Stimulated activated CD8-positive, alpha-beta memory T cell treated with anti-CD3 and anti-CD28 coated beads, Interleukin-4, amount 100 ng/mL, for 1 hour (primary cell): ENCODE measurements at places on chromosomes 2 and 18.

- DNase-seq: no peak
Observed at GRCh38 chr2:19651466-19651865, 250.3 kb downstream of the TTC32 start.

GRCh38 chr2:176747506-176747905 lies 465.1 kb upstream of the HNRNPA3 start:
- DNase-seq: no peak

GRCh38 chr2:10120877-10121574 lies 1.5 kb upstream of the RRM2 start:
- no peak for DNase-seq

GRCh38 chr2:177187631-177188312 lies 24.8 kb upstream of the HNRNPA3 start:
- DNase-seq: no peak

DNA sequence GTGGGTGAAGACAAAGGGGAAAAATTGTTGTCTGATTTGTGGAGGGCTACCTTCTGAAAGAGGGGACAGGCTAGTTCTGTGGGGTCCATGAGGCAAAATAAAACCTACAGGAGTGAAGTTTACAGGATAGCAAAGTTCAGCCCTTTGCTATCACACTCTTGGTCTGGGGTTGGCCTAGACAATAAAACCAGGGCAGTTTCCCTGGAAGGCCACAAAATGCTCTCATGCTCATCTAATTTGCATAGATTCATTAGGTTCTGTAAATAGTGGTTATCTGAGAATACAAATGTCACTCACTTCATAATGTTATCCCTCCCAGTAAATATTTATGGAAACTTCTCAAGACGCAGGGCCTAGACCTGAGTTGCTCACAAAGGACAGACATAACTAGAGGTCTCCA lies 63.6 kb downstream of the INSIG2 start:
- no peak for DNase-seq

DNA sequence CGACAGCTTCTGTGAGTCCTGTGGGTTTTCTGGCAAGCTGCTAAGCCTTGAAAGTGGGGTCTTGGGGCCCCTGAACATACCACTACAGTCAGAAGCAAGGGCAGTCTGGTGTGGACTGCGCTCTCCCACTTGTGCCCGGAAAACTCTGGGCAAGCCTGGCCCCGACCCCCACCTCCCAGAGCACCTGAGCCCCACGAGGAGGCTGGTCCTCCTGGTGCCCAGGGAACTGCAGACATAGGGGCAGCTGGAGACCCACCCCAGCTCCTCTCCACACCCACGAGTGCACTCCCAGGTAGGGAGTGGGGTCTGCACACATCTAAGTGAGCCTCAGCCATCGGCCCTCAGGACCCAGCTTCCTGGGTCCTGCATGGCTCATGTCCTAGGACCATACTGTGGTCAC lies 16.2 kb upstream of the GPC1 start:
- DNase-seq: no peak

- no peak for DNase-seq
Observed at GRCh38 chr2:240226672-240227537, 86.4 kb upstream of the OTOS start.

DNA sequence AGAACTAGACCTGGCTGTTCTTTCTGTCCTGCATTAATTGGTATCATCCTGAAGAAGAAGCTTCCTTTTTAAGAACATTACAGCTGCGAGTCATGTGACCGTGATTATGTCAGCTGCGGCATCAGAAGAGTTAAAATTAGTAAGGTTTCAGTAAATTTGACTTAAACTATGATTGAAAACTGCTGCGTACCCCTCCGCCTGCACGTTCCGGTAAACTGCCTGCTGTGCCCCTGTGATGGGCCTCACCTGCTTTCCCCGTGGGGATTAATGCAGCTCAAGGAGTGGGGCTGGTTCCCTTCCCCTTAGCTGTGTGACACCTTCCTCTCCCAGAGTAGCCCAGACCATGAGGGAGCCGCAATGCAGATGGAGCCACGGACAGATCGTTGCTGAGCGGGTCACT lies 36.1 kb upstream of the MYO3B start:
- no peak for DNase-seq

DNA sequence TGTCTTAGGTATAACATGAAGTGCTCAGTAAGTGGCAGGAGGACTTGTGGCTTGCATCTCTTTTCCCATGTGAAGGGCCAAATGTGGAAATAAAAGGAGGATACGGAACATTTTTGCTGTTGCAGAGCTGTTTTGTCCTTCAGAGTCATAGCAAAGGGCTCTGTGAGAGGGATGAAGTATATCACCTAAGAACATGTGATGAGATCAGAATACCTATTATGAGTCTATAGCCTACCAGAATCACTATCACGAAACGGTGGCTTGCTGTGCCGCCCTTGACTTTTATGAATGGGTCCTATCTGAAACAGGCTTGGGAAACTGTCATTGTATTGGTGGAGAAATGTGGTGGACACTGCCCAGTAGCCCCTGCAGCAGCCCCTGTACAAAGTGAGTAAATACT lies 67.0 kb upstream of the ITGB6 start:
- no peak for DNase-seq

- DNase-seq: no peak
Observed at GRCh38 chr18:13566941-13567746, 159.2 kb downstream of the FAM210A start.

DNA sequence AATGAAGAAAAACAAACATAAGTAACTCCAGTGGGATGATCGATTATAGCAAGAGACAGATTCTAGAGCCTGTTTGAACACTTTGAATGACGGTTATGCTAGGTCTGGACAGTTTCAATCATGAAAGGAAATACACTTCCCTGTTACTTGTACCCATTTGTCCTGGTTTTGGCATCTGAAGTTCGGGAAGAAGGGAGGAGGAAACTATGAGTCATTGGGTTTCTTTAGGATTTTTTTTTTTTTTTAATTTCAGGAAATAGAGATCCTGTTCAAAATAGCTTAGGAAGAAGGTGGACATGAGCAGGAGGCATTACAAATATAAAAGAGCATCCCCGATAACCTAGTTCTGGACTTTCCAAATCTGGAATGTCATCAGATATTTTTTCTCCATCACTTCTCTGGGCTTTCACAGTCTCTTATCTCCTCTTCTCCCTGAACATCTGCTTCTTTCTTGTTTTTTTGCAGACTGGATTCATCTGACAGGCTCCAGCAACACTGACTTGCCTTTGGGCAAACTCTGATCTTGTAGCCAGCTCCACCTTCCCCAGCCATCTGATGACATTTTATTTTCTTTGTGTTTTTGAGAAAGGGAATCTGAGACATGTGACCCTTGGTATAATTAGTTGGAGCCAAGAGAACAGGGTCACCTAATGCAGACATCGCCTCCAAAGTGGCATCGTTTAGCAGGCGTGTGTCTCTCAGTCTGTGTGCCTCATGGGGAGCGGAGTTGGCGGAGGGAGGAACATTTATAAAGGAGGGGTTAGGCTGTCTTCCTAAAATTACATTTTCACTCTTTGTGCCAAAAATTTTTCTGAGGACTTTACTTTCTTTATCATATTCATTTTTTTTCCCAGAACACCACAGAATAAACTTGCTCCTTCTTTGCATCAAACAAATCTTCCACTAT lies 195.3 kb upstream of the EPHA4 start:
- DNase-seq: no peak

- DNase-seq: no peak
Observed at GRCh38 chr2:117058366-117058765, 756.1 kb upstream of the DDX18 start.

GRCh38 chr18:62179213-62179612 lies 7.6 kb downstream of the PIGN start:
- DNase-seq: no peak

DNA sequence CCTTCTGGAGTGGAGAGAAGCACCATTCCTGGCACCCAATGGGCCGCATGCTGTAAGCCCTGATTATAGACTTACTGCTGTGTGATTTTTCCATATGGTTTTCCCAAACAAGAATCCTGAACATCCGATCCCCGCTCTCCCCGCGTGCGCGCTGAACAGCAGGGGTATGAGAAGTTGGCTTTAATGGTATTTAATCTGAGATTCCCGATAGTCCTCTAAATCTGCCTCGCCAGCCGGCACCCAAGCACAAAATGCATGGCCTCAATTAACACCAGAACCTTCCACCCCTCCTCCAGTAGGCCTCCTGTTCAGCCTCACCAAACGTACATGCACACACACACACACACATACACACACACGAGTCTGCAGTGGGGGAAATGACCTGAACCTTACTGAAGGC lies 480.3 kb downstream of the BCL11A start:
- no peak for DNase-seq

DNA sequence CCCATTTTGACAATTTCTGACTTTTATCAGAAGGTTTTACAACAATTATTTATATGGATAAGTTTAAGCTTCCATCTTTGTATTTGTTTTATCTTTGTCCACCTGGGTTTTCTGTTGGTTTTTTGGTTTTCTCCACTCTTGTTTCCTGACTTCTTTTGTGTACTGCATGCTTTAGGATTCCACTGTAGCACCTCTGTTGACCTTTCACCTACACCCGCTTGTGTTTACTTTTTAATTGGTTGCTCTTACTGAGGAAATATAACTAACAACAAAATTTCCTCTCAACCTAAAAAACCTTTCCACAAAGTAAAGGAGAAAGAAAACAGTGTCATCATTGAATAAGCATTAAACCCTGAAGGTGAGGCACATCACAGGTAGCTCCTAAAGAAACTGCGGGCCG lies 39.8 kb upstream of the TTR start:
- DNase-seq: no peak

DNA sequence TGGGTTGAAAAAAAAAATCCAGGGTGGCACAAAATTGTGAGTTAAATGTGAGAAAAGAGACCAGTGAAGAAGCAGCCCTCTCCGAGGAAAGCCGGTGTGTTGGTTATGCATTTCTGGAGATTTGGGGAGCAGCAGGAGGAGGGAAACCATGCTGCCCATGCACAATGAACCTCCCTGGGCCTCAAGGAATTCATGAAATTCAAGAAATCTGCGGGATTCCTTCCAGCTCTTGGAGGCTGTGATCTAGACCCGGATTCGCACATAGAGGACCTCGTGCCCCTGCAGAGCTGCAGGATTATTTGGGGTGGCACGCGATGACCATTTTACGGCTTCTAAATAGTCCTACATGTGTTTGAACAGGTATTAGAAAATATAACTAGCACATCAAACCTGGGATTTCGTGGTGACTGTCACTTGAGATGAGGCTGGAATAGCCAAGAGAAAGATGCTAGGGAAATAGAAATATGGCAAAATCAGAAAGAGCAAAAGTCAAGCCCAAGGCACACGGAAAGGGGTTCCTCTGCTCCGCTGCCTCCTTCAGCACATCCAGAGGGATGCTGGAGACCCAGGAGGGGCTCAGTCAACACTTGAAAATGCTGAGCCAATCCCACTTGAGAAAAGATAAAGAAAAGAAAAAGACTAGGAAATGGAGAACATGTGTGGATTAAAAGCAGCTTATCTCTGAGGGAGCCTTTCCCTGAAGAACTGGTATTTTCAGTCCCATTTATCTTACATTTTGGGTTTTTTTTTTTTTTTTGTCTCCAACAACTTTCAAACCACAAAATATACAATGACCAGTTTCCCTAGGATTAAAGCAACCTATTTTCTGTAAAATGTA lies 22.0 kb downstream of the KCTD1 start:
- DNase-seq: no peak

DNA sequence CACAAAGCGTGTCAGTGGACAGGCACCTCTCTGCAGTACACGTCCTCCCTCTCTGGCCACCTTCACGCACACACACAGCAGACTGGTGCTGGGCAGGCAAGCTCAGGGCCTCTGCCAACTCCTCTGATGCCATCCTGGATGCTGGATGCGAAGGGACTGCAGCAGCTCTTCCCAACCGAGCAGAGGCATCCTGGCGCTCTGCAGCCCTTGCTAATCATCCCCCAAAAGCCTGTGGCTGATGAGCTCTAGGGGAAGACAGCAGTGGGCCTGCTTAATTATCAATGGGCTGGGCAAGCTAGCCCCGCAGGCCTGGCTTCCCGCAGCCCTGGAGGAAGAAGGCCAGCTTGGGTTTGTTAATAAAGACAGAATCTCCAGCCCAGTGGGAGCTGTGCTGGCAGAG lies 71.3 kb upstream of the TEX51 start:
- DNase-seq: no peak

DNA sequence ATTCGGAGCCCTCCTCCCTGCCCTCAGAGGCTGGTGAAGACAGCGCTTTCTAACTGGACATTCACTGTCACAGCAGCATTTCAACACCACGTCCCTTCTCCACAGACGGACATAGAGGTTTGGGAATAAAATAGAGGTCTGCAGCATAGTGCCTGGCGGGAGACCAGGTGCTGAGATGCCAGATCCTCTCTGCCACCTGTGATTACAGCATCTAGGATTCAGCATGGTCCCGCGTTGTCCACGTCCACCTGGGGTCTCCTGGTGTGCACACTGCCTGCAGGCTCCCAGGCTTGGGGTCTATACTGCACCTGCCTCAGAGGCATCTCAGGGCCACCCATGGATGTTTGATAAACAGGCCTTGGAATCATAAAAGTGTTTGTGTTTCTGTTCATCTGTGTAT lies 175.5 kb downstream of the TMEM18 start:
- no peak for DNase-seq

DNA sequence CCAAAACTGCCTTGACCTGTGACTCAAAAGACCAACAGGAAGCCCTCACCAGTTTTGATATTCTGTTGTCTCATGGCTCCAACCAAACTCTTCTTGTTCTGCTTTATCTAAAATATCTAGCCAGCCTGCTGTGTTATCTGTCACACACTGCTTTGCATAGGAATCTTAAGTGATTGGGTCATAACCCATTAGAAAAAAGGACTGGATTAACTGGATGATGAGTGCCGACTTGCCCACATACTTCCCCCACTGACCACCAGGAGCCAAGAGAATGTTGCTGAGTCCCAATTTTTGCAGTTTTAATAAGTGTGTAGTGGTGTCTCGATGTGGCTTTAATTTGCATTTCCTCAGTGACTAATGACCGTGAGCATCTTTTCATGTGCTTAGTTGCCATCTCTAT lies 6.5 kb downstream of the MOGAT1 start:
- no peak for DNase-seq

- no peak for DNase-seq
Observed at GRCh38 chr2:235945608-235946140, 222.5 kb downstream of the GBX2 start.

GRCh38 chr2:193561054-193561453 lies 1366.3 kb upstream of the TMEFF2 start:
- DNase-seq: no peak

- no peak for DNase-seq
Observed at GRCh38 chr18:67432806-67433205, 83.7 kb downstream of the DSEL start.

GRCh38 chr18:51089691-51090090 lies 59.7 kb downstream of the SMAD4 start:
- no peak for DNase-seq
